ENCODE measurements at places on chromosomes 1 and 21.

GRCh38 chr1:167656657-167657056, 26.6 kb downstream of the RCSD1 start:
- no peak for DNase-seq

- DNase-seq: no peak
These were observed 159.0 kb upstream of the COL6A1 start for GRCh38 chr21:45822429-45823099.

GRCh38 chr1:203189951-203190352, 3.4 kb upstream of the CHI3L1 start:
- DNase-seq: no peak

- no peak for DNase-seq
These were observed 17.8 kb upstream of the CNR2 start for GRCh38 chr1:23930861-23931490.

DNA sequence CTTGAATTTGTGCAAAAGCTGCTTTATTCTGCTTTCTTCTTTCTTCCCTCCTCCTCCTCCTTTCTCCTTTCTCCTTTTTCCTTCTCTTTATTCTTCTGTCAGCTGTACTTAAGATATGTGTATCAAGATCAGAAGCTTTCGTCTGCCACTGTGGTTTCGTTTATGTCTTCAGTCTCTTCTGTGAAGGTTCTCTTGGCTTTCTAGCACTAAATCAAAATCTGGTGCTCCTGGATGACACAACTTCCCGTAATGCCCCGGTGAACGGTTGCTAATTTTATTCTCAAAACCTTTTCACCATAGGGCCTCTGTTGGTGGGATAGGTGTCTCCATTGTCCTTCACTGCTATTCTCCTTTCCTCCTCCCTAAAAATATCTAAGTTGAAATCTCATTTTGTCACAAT, 5.0 kb downstream of the ATF6 start:
- DNase-seq: no peak

DNA sequence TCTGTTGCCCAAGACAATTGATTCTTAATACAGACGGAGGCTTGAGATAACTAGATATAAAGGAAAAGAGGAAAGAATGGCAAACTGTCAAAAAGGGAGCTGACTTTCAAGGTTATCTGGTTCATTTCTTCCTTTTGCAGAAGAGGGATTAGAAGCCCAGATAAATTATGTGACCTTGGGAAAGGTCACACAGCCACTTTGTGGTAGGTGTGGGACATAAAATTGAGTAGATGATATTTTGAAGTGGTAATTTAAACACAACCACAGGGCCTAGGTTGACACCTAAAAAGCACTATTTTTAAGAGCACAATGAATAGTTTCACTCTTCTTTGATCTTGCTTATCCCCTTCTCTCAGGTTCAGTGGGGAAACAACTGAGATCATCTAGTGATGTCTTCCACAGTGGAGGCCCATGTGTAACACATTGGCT, 16.9 kb upstream of the KIAA0040 start:
- no peak for DNase-seq

Data from substantia nigra (tissue), 51 donors.